ENCODE measurements at places on chromosomes 12 and 14. TPM values are rescaled to one million over a fixed set of nuclear protein-coding genes. Genes with fewer than 3 reads are reported as not detected.

Gene GPR137C
- 5.2 TPM for total RNA-seq

Gene ACSM4
- not detected for total RNA-seq

Gene KCNJ8
- 2.3 TPM for total RNA-seq

Gene KRT82
- total RNA-seq, result not detected

Gene PMCH
- not detected for total RNA-seq

Gene KLRC2
- total RNA-seq, result not detected

Gene RNASE7
- total RNA-seq, result not detected

Gene SYCP3
- total RNA-seq, result 0.07 TPM

Gene ERBB3
- 54.4 TPM for total RNA-seq

GRCh38 chr12:84978921-84979320 lies 57.2 kb downstream of the TSPAN19 start:
- no peak for DNase-seq

DNA sequence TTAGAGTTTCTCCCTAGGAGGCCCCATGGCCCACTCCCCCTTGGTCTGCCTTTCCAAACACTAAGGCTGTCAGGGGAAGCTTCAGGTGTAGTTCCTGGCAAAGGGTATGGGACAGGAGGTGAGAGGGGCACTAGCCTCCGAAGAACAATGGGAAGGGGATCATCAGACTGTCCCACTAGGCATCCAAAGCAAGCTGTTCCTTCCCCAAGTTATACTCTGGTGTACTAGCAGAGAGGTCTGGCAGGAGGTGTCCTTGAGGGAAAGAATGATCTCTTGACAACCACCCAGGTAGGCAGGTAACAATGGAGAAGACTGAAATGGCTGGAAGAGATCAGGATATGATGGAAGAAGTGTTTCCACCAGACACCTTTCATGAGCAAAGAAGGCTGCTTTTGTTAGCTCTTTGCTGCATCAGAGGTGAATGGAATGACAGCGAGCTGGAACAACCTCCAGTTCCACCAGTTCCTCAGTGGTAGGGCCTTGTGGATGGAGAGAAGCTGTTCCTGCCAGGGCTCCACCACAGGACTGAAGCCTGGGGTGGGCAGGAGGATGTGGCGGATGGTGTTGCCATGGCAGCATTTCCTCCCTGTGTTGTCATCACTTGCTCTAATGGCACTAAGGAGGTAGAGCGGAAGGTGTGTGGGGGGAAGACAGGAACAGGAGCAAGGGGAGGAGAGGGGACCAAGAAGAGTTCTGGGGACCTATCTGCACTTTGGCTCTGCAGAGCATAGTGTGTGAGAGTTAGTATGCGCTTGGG lies 2.3 kb upstream of the AGAP2 start:
- no peak for DNase-seq

DNA sequence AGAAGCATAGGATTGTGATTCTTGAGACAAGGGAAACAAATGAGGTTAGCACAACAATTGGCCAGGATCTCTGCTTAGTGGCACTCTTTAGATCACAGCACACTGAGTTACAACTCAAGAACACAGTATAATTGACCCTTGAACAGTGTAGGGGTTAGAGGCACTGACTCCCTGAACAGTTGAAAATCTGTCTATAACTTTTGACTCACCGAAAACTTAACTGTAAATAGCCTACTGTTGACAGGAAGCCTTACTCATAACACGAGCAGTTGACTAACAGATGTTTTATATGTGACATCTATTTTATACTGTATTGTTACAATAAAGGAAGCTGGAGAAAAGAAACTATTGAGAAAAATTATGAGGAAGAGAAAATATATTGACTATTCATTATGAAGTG lies 296.1 kb downstream of the RERGL start:
- DNase-seq, result no peak

DNA sequence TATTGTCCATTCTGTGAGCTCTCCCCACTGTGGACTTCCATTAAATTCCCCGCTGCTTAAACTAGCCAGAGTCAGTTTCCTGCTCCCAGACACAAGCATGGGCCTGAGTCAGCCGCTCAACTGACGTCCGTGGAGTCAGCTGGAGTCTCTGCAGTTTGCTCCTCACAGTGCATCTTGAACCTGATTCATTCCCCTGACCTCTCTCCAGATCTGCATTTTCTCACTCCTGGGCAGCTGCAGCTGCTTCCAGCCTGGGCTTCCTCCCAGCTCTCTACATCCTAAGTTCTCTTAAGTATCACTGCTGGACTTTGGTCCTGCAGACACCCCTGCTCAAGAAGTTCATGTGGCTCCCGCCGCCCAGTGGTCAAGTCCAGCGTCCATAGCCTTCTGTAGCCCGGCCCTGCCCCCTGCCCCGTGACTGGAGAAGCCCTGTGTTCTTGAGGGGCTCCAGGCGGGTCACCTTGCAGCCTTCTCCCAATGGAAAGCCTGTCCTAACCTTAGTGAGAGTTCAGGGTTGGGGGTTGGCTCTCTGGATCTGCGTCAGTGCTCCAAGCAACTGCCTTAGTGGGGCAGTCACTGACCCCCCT lies 20.0 kb downstream of the NFKBIA start:
- DNase-seq, result no peak

- DNase-seq, result no peak
Observed at GRCh38 chr12:49546481-49546880, 7.7 kb downstream of the KCNH3 start.

GRCh38 chr12:67472539-67472938 lies 176.0 kb upstream of the DYRK2 start:
- DNase-seq, result no peak

GRCh38 chr14:60161196-60162107 lies 3.7 kb downstream of the DHRS7 start:
- DNase-seq, result peak; percentile 41

DNA sequence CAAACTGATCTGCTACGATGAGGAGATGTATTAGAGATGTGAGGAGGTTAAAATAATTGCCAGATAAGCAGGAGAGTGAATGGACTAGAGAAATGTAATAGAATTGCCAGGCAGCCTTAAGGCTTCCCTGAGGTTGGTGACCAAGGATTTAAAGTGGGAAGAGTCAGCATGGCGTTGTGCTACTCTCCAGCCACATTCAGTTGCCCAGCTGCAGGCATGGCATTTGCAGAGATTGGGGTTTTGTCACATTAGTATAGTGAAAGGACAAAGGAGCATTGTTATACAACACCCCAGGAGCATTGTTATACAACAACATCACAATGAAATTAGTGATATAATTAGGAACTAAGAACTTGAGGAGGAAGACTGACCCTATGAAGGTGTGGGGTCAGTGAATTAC lies 31.7 kb downstream of the MARK3 start:
- DNase-seq, result peak; percentile 35

DNA sequence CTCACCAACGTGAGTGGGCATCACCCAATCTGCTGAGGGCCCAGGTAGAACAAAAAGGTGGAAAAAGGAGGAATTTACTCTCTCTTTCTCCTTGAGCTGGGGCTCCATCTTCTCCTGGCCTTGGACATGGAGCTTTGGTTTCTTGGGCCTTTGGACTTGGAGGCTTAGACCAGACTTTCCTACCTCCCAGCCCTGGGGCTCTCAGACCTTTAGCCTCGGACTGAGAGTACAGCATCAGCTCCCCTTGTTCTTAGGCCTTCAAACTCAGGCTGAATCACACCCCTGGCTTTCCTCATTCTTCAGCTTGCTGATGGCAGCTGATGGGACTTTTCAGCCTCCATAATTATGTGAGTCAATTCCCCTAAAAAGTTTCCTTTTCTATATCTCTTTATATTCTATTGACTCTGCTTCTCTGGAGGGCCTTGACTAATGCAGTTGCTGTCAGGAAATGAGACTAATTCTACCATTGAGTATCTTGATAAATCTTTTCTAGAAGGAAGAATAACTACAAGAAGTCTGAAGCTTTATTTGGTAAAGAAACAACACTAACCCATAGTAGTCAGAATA lies 15.9 kb upstream of the CLEC4E start:
- no peak for DNase-seq

DNA sequence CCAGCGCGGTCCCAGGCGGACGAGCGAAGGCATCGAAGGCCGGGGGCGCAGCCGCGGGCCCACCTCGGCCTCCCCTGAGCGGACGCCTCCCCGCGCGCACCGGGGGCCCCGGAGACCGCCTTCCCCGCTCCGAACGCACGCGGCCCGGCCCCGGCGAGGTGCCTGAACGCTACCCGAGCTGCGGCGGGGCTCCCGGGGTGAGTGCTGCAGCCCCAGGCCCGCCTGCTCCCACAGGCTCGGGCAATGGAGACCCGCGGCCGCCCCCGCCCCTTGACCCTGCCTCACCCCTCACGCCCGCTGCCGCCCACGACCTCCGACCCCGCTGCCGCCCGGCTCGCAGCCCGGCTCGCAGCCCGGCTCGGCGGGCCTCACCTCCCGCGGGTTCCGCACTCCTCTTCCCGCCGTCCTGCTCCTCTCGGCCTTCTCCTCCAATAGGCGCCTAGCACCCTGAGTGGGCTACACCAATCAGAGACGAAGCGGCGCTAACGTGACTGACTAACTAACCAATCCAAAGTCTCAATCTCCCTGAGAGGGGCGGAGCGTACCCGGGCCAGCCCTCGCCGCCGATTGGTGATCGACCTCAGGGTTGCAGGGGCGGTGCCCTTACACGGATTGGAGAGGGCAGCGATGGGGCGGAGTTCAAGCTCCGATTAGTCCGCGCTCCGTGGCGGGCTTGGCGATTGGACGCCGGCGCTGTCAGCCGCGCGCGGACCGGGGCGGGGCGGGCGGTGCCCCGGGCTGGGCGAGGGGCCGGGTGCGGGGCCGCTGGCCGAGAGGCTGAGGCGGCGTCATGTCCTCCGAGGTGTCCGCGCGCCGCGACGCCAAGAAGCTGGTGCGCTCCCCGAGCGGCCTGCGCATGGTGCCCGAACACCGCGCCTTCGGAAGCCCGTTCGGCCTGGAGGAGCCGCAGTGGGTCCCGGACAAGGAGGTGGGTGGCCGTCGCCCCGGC lies at the start of the genes XRCC3 and ZFYVE21:
Gene XRCC3, minus strand, starts transcription at position 400 of the 949 bp plus-strand sequence. CDS start 4,364 bp downstream, outside the sequence.
Gene ZFYVE21, plus strand, starts transcription at position 759 of the 949 bp plus-strand sequence. Its CDS starts 32 bp downstream, at position 791.
- peak; percentile 99 for DNase-seq

- no peak for DNase-seq
Observed at GRCh38 chr14:34700622-34701130, 13.7 kb downstream of the CFL2 start.

DNA sequence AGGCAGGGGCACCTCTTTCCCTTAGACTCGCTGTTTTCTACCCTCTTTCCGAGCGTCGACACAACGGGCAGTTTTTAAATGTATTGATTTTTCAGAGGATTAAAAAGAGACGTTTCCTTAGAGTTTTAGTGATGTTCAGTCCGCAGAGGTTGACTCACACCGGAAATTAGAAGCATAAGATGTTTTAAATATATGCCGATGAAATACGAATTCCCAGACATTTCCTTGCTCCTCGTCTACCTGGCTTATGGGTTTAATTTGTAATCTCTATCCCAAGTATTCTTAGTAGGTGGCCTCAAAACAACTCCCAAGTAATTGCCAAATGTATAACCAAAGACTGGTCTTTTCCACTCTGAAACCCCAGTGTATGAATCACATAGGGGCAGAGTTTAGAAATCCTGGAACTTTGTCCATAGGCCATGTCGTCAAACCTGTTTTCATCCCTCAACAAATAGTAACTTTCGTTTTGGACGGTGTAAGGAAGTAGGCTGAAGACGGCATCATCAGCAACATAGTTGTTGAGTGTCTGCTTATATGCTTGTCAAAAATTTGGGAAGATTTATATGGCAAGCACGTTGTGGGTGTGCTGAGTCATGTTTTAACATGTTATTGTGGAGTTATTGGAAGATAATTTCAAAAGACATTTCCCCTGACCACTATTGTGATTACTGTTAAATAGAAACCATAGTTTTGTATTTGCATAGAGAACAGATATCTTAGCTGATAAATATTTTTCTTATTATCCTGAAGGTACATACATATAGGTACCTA lies 824 bp downstream of the TBK1 start:
- DNase-seq, result peak; percentile 21

GRCh38 chr12:105775343-105775742 lies 363.4 kb downstream of the NUAK1 start:
- DNase-seq, result no peak

DNA sequence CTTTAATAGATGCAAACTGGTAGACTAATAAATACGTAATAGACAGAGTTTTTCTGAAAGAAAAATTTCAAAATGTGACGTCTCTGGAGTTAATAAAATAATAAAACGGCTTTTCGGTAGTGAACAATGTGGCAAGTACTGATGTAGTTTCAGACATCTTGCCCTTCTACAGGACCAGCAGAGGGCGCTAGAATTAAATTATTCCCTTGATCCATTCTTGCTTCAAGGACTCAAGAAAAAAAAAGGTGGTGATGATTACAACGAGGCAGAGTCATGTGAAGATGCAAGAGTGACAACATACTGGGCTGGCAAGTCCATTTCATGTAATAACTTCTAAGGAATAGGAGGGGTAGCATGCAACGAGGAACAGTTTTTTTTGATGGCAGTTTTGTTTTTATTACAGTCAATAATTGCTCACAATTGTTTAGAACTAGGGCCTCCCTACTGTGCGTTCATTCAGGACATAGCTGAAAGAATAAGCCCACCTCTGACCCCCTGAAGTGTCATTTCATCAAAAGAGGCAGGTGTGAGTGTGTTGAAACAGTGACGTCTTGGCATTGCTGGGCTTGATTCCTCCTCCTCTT lies 101.0 kb upstream of the GZMB start:
- peak; percentile 88 for DNase-seq

DNA sequence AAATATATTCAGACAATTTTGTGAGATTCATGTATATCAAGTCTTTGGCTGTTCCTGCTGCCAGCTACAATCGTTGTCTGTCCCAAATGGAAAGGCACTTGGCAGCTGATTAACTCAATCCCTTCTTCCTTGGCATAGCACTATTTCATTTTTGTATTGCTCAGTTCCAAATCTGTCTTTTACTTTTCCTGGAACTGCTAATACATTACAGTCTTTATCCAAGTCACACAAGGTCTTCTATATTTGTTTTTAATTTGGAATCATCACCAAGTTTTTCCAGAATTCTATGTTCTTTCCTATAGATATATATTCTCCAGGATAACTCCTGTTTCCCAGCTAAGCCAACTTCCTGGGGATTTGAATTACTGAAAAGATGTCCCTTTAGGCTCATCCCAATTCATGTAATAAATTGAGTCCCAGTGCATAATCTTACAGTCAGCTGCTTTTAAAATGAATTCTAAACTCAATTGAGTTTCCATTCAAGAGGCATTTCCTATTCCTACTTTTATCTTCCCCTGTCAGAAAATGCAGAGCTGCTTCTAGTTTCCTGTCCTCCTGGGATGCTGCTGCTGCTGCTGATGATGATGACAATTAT lies 45.9 kb downstream of the DYRK2 start:
- no peak for DNase-seq

DNA sequence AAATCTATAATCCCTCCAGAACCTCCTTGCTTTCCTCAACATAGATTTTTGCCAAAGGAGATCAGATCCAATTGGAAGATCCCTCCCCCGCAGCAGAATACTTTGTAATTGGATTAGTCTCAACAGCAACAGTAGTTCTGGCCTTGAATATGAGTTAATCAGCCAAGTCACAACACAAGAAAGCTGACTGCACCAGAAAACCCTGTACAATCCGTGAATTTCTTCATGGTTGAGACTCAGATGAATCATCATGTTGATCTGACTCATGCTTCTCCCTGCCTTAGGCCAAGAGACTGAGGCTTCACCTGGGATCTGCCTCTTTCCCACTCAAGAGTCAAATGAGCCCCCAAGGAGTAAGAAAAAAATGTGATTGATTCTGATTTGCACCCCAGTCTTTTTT lies 3.0 kb upstream of the METTL17 start:
- no peak for DNase-seq

- DNase-seq, result no peak
Observed at GRCh38 chr12:78308701-78309100, 478.0 kb downstream of the NAV3 start.

- no peak for DNase-seq
Observed at GRCh38 chr12:126112141-126112540, 1046.9 kb downstream of the AACS start.

GRCh38 chr12:2641207-2641606 lies 153.6 kb upstream of the FKBP4 start:
- peak; percentile 80 for DNase-seq

All from GM23338 (cell line).